ENCODE measurements at places on chromosomes 4 and X. TPM values are rescaled to one million over a fixed set of nuclear protein-coding genes. Genes with fewer than 3 reads are reported as not detected.

SCRG1 gene
- total RNA-seq: 1.4 TPM

PRRG3 gene
- total RNA-seq: 0.67 TPM

FAM47E gene
- 5.9 TPM for total RNA-seq

PPM1K gene
- 28.0 TPM for total RNA-seq

UGT2B11 gene
- total RNA-seq: not detected

MAGEA2 gene
- total RNA-seq: not detected

CFP gene
- 5.0 TPM for total RNA-seq

SOX3 gene
- not detected for total RNA-seq

XAGE5 gene
- total RNA-seq: not detected

SPANXC gene
- not detected for total RNA-seq

RNF150 gene
- 53.3 TPM for total RNA-seq

FAM241A gene
- total RNA-seq: 4.3 TPM

DNA sequence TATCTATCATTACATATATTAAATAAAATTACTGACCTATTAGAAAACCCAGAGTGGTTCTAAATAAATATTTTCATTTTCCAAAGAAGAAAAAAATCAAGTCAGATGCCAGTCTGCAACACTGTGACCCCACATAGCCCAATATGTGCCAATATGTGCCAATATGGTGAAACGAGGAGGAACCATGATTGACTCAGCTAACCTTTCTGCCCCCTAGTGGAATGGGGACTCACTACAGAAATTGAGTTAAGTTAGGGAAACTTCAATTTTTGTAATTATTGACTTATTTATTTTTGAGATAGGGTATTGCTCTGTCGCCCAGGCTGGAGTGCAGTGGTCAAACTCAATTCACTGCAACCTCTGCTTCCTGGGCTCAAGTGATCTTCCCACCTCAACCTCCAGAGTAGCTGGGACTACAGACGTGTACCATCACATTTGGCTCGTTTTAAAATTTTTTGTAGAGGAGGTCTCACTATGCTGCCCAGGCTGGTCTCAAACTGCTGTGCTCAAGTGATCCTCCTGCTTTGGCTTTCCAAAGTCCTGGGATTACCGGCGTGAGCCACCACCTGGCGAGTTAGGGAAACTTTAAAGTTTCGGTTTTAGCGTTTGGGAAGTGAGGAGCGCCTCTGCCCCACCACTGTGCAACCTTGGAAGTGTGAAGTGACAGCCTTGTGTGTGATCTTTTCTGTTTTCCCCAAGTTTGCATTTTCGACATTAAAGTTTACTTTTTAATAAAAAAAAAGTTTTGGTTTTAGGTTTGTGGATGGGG is 116.8 kb upstream of the SHISA3 start:
- ATAC-seq: no peak

- no peak for ATAC-seq
Measured at GRCh38 chrX:34778916-34779315, 121.8 kb upstream of the TMEM47 start.

GRCh38 chr4:126599746-126600145 is 1033.0 kb upstream of the INTU start:
- ATAC-seq: no peak

- no peak for ATAC-seq
Measured at GRCh38 chrX:119492463-119492862, 24.2 kb downstream of the SLC25A5 start.

- no peak for ATAC-seq
Measured at GRCh38 chr4:140600408-140600807, 31.6 kb upstream of the UCP1 start.

DNA sequence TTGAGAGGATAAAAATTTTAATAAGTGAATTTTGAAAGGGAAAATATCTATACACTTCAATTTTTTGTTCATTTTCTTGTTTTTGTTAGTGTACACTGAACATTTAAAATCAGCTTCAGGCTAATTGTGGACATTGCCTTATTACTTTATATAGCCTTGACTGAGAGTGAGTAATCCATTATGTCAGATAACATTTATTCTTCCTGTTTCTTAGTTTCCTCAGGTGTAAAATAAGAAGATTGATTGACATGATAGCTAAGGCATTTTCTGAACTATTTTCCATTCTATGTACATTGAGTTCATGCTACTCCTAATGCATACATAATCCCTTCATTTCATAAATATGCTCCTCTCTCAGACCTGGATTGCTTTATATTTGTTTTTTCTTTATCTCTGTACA is 607.3 kb upstream of the AADAT start:
- ATAC-seq: no peak

DNA sequence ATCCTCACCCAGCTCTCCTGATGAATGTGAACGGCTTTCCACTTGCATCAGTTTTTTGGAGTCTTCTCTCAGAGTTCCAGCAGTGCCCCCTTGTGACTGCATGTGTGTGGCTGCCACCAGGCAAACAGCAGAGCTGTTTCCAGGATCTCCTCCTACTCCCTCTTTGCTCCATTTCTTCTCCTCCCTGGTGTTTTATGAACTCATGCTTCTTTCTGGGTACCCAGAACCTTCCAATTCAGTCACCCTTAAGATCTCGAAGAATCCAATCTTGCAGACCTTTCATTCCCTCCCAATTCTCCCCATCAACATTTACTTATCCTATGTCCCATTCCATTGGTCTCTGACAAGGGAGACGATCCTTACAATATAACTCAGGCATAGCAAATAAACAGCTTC is 6.8 kb upstream of the TCEANC start:
- peak; percentile 48 for ATAC-seq

GRCh38 chr4:45036677-45037076 is 310.3 kb upstream of the GNPDA2 start:
- no peak for ATAC-seq

GRCh38 chr4:3128058-3128457 is 53.6 kb downstream of the HTT start:
- ATAC-seq: no peak

GRCh38 chrX:109398833-109399232 is 83.1 kb downstream of the GUCY2F start:
- no peak for ATAC-seq

DNA sequence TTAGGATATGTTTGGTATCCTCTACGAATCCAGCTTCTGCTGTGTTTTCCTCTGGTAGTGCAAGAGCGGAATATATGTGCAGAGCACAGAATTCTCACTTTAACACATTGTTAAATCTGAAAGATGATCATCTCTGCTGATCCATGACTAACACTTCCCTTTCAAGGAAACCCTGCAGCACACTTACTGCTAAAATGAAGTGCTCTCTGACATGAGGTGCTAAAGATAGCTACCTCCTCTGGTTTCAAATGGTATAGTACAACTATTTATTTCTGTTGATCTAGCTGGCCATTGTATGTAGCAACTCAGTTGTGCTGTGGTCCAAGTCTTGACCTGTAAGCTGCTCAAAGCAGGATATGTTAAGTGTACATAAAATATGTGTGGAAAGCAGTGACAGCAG is 162.4 kb upstream of the FMR1 start:
- no peak for ATAC-seq

- ATAC-seq: no peak
Measured at GRCh38 chr4:8322794-8323704, 53.5 kb downstream of the HTRA3 start.

- ATAC-seq: no peak
Measured at GRCh38 chrX:127558811-127559210, 493.4 kb downstream of the ACTRT1 start.

GRCh38 chr4:7183161-7183560 is 9.2 kb upstream of the SORCS2 start:
- ATAC-seq: no peak

GRCh38 chr4:13548984-13549546 is 4.8 kb upstream of the NKX3-2 start:
- peak; percentile 51 for ATAC-seq

DNA sequence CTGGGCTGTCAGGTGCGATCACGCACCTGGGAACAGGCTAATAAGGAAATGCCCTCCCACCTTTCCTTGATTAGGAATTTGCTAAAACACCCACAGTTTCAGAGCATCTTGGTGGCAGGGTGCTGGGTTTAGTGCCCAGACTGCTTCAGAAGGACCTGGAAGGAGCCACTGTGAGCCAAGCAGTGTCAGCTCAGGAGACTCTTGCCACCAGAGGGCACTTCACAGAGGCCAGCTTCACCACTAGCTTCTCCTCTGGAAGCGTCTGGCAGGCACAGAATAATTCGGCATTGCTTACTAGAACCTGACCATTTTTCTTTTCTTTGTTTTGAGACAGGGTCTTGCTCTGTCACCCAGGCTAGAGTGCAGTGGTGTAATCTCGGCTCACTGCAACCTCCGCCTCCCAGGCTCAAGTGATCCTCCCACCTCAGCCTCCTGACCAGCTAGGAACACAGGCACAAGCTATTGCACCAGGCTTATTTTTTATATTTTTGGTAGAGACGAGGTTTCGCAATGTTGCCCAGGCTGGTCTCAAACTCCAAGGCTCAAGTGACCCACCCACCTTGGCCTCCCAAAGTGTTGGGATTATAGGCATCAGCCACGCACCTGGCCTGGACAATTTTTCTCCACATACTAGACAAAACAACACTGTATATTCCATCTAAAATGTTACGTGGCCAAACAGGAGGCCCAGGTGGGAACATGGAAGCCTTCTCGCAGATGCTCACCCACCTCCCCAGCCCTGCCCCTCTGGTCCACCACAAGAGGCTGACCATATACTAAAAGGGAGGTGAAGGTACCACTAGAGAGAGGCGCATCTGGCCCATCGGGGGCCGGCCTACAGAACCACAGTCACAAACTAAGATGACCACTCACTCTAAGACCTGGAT is 14.1 kb downstream of the NOP14 start:
- ATAC-seq: peak; percentile 31

- ATAC-seq: no peak
Measured at GRCh38 chrX:9482837-9483236, 18.0 kb downstream of the TBL1X start.

DNA sequence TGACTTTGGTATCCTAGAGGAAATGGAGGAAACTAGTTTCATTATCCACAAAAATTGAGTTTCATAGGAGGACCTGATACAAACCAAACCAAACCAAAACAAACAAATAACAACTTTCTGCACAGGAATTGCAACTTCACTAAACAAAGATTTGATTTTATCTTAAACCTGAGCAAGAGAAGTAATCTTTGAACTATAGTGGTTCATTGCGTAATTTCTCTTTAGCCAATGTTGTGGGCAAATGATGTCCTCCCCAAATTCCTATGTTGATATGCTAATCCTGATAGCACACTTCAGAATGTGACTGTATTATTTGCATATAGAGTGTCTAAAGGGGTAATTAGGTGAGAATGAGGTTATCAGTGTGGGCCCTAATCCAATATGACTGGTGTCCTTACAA is 102.4 kb downstream of the CAMK2D start:
- no peak for ATAC-seq

DNA sequence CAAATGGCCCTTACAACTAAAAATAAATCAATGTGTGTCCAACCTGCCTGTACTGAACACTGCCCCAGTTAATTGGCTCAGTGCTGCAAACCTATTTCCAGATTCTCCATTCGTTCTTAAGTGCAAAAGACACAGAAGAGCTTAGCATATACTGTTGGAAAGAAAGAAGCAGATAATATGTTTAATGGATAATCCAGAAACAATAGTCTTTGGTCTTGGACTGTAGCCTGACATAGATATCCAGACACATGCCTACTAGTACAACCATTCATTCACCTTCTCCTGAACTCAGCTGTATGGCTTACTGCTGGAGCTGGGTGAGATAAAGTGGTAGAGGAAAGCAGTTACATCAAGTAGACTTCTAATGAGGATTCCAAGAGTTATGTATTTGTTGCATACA is 77.0 kb downstream of the LUZP4 start:
- no peak for ATAC-seq

DNA sequence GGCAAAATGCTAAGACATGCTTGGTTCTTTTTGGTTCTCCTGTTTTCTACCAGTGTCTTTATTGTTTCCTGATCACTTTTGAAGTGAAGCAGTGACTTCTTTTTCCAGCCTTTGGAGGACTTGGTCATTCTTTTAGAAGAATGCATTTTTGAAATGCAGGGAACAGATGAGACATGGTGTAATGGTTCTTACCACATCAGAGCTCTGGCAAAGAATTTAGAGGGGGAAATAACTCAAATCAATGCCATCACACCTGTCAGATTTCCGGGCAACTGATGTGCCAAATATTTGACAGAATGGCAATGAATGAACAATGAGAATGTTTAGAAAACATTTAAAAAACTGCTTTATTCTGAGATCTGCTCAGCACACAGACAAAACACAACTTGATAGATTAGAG is 519.6 kb downstream of the IQCM start:
- ATAC-seq: no peak

GRCh38 chr4:11424000-11424399 is 4.7 kb downstream of the HS3ST1 start:
- no peak for ATAC-seq

GRCh38 chr4:10577508-10578426 is 106.8 kb downstream of the CLNK start:
- ATAC-seq: no peak

- no peak for ATAC-seq
Measured at GRCh38 chr4:112172180-112172579, 26.9 kb downstream of the FAM241A start.

DNA sequence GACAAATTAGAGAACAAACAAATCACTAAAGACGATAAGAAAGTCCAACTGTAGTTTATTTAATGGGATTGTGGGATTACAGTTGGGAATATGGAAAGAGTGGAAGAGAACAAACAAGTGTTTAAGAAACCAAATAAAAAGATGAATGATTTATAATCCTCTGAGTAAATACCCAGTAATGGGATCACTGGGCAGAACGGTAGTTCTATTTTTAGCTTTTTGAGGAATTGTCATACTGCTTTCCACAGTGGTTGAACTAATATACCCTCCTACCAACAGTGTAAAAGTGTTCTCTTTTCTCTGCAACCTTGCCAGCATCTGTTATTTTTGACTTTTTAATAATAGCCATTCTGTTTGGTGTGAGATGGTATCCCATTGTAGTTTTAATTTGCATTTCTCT is 15.0 kb downstream of the C4orf51 start:
- ATAC-seq: no peak

GRCh38 chr4:184757810-184758209 is 23.9 kb upstream of the CENPU start:
- peak; percentile 77 for ATAC-seq

DNA sequence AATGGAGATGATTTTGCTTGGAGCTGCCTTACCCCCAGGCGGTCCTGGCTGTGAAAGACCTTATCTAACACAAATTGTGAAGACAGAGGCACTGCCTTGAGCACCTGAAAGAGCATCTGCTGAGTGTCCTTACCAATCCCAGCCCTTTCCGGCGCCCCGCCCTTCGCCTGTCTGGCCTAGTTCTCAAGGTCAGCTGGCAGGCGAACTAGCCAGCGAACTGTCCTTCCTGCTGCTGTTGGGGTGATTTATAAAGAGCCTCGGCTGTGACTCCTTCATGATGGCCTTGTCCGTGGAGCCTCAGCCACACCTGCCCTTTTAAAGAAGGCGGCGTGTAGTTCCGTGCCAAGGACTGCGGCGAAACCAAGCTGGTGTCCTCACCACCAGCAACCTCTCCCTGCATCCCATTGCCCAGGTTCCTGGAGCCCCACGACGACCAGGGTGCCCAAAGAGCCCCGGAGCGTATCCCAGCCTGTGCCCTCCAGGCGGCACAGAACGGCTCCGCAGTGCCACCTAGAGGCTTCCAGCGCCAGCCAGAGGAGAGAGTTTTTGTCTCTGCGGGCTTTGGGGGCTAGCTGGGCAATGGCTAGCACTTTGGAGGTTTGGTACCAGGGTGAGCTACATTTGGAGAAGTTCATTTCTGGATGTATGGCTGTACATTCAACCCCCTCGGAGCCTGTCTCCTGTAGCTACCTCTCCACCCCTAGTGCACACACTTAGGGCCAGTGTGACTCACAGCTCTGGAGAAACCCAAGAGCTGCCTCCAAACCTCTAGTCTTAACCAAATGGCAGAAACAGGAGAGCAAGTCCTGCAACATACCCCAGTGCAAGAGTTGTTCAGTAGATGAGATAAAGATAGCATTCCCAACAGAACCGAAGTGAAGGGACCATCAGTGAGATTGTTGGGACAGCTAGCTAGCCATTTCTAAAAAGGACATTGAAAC is 36.8 kb upstream of the VMA21 start:
- ATAC-seq: peak; percentile 69

All from gastroesophageal sphincter (tissue), 4 donors.